Activated naive CD4-positive, alpha-beta T cell (primary cell): ENCODE measurements at places on chromosomes 2 and 18.

GRCh38 chr2:181894381-181894780 lies 2.9 kb downstream of the ITPRID2 start:
- no peak for DNase-seq

- DNase-seq = no peak
These were observed 313.5 kb upstream of the GYPC start for GRCh38 chr2:126342457-126342856.

- DNase-seq = no peak
These were observed 106.8 kb downstream of the GRB14 start for GRCh38 chr2:164514491-164514890.

GRCh38 chr2:183255411-183255810 lies 131.2 kb downstream of the NUP35 start:
- DNase-seq = no peak

DNA sequence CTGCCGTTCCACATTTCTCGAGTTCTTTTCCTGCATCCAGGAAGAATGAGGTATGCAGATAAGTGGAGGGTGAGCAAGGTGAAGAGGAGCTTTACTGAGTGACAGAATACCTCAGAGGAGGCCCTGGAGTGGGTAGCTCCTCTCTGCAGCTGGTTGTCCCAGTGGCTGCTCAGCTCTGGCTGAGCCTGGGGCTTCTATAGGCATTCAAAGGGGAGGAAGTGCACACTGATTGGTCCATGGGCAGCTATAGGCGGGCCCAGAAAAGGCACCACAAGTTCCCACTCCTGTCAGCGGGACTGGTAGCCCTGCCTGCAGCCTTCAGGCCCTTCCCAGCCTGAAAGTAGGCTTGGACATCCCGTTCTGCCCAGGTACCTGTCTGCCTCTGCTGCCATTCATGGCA lies 94.7 kb downstream of the DOK6 start:
- no peak for DNase-seq

DNA sequence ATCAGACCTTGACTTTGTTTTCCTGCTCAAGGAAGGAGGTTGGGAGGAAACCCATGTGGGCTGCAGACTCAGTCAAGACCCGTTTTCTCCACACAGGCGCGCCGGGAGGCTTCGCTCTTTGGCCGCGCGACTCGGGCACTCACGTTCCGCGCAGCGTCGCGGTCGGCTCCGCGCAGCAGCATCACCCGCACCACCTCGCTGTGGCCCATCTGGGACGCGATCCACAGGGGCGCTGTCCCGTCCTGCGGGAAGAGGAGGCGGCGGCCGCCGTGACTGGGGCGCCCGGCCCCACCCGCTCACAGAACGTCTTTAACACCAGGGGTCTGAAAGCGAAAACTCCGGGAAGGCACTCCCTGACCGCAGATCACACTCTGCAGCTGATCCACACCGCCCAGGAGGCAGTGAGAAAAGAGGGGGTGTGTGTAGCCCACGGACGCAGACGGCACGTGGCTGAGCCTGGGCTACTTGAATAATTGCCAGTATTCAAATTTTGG lies 33.1 kb upstream of the NPC1 start:
- no peak for DNase-seq

DNA sequence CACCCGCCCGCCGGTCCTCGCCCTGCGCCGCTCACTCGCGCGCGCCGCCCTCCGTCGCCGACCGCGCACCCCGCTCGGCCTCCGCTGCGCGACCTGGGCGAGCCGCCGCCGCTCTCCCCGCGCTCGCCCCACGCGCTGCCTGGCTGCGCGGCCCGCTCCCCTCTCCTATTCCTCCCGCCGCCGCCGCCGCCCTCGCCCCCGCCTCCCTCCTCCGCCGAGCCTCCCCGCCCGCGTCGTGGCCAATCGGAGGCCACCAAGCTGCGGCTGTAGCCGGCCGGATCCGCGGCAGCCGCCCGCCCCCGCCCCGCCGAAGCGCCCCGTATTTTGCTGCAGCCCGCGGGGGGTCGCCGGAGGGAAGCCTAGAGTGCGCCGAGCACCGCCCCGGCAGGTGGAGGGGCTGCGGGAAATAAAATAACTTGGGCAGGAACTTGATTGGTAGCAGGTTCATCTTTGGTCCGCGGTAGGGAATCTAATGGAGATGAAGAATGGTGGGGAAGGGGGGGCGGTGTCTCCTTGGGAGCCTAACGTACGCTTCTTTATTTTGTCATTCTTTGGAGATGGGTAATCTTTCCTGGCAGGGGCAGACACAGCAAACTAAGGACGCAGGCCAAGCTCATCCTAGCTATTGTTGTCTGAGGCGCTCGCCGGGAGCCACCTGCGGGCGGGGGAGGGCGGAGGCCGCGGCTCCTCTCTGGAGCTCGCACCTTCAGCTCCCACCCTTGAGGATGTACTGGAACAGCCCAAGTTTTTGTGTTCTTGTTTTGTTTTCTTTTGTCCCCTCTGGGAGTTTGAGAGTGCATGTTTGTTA lies 1.1 kb upstream of the CDH2 start:
- no peak for DNase-seq

- DNase-seq = no peak
These were observed 4.8 kb downstream of the DHRS9 start for GRCh38 chr2:169073963-169074751.

DNA sequence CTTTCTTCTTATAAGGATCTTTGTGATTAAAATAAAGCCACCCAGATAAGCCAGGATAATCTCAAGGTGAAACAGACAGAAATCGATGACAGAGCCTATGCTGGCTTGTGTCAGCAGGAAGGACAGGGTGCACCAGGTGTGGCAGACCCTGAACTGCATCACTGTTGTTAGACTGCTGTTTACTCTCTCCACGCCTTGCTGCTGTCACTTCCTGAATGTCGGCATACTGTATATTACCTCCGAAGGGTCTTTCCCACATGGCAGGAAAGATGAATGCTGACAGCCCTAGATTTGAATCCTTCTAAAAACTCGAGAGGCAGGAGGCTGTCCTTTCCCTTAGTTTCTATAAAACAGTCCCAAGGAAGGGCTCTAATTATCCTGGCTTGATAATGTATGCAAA lies 18.9 kb upstream of the TMEM163 start:
- DNase-seq = no peak

DNA sequence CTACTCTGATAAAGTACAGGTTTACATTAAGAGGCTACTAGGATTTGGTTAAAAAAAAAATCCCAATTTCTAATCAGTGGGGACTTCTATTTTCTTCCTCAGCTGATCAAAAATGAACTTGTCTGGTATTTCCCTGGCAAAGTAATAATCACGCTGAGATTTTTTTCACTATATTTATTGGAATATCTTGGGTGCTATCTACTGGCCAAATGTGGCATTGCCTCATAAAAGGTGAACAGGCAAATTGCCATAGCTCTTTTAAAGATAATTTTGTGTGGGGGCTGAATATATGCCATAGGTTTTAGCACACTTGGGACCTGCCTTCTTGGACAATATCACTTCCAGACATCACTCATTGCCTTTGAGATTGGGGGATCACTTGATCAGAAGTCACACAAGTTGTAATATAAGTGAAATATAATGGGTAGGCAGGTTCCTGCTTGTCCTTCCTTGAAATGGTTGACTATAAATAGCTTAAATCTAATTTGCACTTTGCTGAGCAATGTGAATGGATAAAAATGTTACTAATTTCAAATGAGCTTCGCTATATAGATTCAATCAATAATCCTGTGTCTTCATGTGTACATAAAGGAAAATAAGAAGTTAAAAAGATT lies 7.0 kb upstream of the NXPH2 start:
- no peak for DNase-seq

GRCh38 chr18:51168960-51169662 lies 28.4 kb downstream of the MEX3C start:
- no peak for DNase-seq

DNA sequence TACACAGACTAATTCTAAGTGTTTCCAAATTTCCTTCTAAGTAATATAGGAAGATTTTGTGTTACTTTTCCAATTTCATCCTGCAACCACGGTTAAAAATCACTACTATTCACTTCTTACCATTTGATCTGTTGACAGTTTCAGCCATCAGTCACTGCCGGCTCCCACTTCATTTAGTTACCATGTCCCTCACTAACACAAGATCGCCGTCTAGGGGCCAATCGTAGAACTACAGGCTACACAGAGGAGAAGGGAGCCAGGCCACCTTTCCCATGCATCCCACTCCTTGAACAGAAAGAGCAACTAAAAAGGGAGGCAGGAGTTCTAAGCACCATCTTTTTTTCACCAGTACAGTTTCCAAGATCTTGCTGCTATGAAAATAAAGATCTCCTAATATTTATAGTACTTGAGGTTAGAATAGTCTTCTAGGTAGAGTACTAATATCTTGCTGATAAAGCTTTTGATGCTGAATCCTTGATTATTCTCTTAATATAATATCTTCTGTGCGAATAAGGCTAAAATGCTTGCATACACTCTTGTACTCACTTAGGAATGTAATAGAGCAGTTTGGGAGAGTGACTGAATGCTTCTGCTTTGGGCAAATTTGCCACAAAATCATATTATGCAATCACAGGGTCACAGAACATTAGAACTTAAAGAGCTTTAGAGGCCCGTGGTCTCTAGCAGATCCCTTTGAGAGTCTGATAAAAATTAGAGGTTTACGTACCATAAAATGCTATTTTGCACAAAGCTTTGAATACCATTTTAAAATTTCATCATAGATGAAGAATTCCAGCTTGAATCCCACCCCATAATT lies 39.5 kb upstream of the CYP1B1 start:
- DNase-seq = peak; percentile 43

DNA sequence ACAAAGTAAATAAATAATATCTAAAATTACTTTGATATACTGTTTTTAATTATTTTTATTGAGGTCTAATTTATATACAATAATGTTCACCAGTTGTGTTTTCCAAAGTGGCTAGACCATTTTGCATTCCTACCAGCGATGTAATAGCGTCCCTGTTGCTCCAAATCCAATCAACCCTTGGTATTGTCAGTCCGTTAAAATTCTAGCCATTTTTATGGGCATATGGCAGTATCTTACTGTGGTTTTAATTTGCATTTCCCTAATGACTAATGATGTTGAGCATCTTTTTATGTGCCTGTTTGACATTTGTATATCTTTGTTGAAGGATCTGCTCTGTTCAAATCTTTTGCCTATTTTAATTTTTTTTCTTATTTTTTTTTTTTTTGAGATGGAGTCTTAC lies 185.0 kb downstream of the PRPF40A start:
- DNase-seq = no peak

GRCh38 chr2:45373534-45373933 lies 237.5 kb downstream of the SRBD1 start:
- no peak for DNase-seq

GRCh38 chr2:96923810-96924774 lies 54.2 kb upstream of the SEMA4C start:
- DNase-seq = peak; percentile 34

- no peak for DNase-seq
These were observed 134.1 kb downstream of the FMNL2 start for GRCh38 chr2:152468899-152469692.

DNA sequence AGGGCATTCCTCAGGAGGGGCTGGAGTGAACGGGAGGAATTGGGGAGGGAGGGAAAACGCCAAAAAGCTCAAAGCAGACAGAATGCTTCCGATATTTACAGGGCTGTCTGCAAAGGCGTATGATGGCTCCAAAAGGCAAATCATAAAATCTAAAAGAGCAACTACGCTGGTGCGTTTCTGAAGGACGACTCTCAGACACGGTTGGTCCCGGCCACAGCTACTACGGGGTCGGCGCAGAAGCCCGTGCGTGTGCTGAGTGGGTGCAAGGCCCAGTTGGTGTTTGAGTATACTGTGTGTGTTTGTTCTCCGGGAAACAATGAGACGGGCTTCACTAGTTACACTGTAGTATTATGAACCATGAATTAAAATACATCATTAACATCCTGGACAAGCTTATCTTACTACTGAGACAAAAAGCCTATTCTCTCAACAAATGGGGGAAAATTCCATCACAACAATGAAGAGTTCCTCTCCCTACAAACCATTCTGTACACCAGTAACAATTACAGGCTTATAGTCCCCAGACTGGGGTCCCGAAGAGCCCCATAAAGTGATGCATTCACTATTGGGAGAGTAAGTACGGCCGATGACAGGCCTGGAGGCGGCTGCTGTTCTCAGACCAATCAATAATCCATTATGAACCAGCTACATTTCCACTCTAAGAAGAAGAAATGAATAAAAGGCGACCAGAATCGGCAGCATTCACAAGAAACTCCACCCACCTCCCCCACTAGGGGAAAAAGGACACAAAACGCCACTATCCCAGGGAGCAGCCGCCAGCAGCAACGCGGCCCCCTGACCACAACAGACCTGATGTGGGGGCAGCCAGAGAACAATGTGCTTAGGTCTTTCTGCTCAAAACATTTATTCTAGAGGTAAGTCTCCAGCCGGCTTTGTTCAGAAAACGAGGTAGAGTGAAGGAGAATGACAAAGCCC lies 43.4 kb downstream of the ZNF516 start:
- DNase-seq = no peak

- peak; percentile 16 for DNase-seq
These were observed 919 bp upstream of the CYP1B1 start for GRCh38 chr2:38076710-38077430.

GRCh38 chr2:113922784-113923183 lies 32.9 kb downstream of the ACTR3 start:
- no peak for DNase-seq

- no peak for DNase-seq
These were observed 916 bp upstream of the PDCD1 start for GRCh38 chr2:241859436-241860183.

DNA sequence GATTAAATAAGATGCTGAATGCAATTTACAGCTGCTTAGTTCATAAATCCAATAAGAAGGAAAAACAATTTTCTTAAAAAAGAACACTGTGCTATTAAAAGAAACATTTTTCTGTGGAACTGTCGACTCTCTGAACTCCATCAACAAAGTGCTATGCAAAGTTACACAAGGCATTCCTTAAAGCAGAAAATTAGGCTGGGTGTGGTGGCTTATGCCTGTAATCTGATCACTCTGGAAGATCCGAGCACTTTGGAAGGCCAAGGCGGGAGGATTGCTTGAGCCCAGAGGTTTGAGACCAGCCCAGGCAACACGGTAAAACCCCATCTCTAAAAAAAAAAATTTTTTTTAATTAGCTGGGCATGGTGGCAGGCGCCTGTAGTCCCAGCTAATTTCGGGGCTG lies 13.0 kb downstream of the MCM6 start:
- no peak for DNase-seq

- no peak for DNase-seq
These were observed 22.6 kb downstream of the FER1L5 start for GRCh38 chr2:96665083-96665569.

DNA sequence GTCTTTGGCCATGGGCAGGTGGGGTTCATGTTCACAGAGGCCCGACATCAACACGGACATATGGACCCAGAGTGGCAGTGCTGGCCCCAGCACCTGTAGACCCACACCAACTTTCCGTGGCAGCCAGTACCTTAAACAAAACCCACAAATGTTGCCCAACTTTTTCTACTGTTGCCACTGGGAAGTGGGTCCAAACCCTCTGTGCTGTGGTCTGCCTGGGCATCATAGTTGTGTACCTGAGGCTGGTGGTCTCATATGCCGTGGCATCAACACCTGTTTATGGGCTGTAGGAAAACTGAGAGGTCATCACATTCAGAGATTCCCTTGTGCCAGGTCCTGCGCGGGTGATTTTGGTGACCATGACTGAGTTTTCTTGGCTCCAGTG lies 79.9 kb downstream of the SH3RF3 start:
- DNase-seq = no peak
